HS-27A (cell line): ENCODE measurements at places on chromosomes 7 and 10.

DNA sequence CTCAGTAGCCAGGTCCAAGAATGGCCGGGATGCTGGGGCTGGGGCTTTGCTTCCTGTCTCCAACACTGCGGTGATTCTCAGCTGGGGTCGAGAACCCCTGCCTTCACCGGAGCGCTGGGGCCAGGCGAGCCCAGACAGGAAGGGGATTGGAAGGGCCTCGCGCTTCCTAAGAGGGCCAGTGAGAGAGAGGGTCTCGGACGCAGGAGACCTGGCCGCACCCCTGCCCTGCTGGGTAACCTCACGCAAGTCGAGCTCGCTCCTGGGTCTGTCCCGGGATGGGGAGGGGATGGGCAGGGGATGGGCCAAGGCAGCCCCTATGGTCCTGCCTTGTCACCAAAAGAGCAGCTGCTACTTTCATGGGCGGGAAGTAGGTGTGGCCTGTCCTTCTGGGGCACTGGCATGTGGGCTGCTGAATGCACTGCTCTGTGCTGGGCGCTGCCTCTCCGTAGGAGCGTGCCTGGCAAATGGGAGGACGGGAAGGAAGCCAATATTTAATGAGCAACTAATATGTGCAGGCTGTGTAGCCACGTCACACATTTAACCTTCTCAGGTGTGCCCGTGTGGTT is 20.0 kb downstream of the KCNK18 start:
- DNase-seq, result no peak

GRCh38 chr10:84391326-84391725 is 62.9 kb downstream of the CCSER2 start:
- no peak for DNase-seq

- DNase-seq, result no peak
Observed at GRCh38 chr7:55060085-55060484, 41.3 kb downstream of the EGFR start.

DNA sequence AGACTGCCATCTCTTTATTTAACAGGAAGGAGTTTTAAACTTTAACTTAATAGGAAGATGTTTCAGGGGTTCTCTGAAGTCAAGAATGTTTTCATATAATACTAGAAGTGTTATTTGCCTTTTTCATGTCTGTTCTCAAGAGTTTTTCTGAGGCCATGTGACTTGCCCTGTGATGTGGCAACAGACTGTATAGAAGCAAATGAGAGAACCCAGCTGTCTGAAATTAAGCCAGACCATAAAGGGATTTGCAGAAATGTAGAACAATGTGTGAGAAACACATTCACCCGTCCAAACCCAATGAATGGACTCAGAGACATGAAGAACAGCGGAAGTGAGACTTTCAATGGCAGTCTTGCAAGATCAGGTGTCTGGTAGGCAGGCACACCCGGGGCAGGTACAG is 23.8 kb downstream of the MAPK8 start:
- DNase-seq, result no peak

DNA sequence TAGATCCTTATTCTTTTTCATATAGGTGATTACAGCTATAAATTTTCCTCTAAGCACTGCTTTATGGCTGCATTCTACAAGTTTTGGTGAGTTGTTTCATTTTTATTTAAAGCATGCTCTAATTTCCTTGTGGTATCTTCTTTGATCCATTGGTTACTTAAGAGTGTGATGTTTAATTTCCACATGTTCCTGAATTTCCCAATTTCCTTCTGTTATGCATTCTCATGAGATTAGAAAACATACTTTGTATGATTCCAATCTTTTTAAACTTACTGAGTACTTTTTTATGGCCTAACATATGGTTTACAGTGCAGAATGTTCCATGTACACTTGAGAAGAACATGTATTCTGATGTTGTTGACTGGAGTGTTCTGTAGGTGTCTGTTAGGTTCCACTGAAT is 53.4 kb downstream of the MYL10 start:
- DNase-seq, result no peak

DNA sequence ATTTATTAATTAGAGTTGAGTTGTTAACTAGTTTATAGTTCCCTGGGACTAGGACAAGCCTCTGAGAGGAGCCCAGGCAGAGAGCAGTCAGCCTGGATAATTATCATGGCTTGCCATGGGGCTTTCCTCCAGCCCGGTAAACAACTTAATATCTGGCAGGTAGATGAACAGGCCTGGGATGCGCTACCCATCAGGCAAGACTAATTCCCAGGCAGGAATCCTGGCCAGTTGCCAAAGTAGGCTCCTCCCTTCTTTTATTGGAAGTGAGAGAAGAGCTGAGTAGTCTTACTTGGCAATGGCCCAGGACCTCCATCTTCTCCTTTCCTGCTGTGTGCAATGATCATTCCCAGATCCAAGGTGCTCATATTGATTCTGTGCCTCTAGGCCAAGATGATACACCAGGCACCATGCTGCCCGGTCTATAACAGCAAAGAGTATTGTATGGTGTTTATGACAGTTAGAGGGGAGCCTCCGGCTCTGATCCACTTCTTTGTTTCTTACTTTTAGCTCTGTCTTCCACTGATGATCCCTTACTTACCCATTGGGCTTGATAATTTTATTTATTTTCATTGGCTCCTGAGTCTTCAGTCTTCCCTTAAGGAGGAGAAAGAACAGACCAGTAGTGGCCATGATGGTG is 408.7 kb downstream of the REEP3 start:
- DNase-seq, result no peak

- no peak for DNase-seq
Observed at GRCh38 chr7:724298-724697, 2.2 kb upstream of the DNAAF5 start.

DNA sequence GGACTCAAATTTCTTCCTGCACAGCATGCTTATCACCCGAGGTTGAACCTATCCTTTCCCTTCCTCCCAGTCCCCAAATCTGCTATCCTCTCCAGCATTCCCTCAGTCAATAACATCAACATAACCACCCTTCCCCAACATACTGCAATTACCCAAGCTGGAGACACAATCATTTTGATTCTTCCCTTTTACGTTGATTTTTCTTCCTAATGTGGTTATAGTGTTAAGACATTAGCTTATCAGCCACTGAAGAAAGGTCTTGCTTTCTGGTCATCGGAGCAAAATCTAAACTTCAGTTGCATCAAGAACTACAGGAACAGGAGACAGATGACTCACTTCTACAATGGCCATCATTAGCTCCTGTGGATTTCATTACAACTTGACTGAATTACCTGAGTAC is 3.5 kb upstream of the HBP1 start:
- DNase-seq, result no peak

DNA sequence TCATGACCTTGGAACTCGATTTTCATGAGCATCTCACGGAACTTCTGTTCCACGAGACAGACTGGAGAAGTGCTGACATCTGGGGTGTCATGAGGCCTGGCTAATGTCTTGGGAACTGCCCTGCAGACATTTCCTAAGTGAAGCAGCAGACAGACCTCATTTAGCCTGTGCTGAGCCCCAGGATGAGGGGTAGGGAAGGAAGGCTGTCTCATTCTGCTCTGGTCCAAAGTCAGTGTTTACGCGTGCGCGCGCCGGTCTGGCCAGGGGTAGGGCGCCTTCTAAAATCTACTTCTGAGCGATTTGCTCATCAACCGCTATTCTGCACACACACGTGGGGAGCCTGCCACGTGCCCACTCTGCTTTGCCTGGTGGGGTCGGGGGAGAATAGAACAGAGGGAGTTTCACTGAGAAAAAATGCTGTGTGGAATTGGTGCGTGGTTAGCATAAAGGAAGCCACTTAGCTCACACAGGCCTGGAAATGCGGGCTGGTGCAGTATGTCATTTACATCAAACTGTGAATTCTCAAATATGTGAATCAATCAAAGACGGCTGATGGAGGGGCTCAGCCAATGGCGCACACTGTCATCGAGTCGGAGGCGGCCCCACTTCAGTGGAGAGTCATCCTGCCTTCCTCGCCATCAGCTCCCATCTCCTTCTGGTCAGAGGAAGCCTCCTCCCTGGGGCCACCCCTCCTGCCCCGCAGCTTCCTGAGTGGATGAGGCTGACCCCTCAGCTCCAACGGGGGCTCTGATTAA is 335.1 kb downstream of the ADARB2 start:
- no peak for DNase-seq

- DNase-seq, result no peak
Observed at GRCh38 chr7:25624833-25625232, 396.5 kb upstream of the NPVF start.

GRCh38 chr10:43921478-43921877 is 272.8 kb upstream of the ZNF32 start:
- DNase-seq, result no peak

- DNase-seq, result no peak
Observed at GRCh38 chr7:129083525-129083924, 28.6 kb upstream of the TNPO3 start.

DNA sequence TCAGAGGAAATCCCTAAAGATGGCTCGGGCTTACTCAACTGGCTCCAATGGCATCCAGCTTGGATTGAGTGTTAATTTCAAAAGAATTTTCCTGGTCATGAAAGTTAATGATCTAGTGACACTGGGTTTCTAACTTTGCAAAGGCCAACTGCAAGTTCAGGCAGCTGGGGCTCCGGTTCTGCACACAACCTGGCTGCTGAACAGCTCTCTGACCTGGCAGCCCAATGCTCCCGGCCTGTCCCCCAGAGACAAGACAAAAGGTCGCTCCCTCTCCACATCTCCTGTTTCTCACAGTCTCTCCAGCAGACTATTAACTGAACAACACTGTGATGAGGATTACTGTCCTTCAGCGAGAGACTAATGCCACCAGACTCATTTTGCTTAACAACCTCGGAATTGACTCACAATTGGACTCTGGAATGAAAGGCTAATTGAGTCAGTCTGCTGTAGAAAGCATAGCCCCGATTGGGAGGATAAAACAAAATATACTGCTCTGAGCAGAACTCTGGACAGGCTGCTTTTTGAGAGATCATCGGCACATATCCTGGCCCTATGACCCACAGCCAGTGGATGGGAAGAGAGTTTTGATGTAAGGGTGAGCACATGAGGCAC is 174.5 kb downstream of the GFRA1 start:
- no peak for DNase-seq

DNA sequence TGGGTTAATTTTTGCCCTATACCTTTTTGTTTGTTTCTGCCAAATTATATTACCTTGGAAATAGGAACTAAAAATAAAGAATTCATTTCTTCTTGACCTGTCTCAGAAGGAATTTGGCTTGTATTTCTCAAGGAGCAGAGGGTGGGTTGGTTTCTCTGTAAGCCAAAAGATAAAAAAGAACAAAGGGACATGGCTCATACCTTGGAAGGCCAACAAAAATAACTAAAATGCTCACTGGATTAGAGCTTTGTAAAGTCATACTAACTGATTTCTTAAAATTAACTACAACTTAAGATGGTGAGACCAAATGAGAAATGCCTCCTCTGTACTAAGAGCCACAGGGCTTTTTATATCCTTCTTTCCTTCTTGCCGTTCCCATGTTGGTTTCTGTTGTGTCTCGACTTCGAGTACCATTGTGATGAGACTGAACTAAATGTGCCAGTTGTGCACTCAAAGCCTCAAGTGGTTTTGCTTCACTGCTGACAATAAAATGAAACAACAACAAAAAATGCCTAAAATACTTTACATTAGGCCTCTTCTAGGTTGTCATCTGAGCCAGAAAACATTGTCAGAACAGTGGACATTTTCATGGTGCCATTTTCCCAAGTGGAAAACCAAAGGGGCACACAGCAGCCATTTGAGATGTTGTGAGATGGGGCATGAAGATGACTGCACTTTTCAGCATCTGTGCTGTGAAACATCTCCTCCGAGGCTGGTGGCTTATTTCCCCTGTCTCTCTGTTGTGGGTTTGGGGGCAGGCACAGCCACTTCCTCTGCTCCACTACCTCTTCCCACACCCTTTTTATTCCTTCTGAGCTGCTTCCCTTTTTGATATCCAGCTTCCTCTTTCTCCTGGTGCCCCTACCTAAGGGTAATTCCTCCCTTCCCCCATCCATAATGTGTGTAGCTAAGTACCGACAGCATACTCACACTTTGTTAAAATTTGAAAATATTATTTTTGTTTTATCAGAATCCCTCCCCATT is 51.8 kb upstream of the AGR3 start:
- no peak for DNase-seq

- DNase-seq, result no peak
Observed at GRCh38 chr7:156650042-156650441, 9.5 kb downstream of the RNF32 start.

DNA sequence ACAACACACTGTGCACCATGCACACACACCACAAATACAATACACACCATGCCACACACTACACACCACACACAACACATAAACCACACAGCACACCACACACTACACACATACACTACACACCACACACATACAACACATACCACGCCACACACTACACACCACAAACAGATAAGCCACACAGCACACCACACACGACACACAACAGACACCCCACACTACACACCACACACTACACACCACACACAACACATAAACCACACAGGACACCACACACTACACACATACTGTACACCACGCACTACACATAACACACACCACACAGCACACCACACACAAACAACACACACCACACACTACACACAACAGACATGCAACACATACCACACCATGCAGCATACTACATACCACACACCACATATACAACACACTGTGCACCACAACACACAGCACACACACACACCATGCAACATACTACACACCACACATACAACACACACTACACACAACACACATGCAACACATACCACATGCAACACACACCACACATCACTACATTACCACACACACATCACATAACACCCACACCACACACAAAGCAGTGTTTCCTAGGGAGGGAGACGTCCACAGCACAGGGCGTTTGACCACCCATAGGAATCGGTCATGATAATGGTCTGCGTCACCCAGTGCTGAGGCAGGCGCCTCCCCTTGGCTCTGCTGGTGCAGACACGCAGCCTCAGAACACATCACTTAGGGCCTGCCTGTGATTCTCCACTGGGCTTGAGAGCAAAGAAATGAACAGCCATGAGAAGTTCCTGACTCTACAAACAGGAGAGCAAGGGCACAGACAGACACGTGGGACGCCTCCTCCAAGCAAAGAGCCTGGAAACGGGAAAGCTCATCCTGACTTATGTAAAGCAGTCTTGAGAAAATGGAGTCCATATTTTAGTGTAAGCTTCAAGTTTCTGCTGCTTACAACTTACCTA is 458.3 kb downstream of the PTPRN2 start:
- no peak for DNase-seq

DNA sequence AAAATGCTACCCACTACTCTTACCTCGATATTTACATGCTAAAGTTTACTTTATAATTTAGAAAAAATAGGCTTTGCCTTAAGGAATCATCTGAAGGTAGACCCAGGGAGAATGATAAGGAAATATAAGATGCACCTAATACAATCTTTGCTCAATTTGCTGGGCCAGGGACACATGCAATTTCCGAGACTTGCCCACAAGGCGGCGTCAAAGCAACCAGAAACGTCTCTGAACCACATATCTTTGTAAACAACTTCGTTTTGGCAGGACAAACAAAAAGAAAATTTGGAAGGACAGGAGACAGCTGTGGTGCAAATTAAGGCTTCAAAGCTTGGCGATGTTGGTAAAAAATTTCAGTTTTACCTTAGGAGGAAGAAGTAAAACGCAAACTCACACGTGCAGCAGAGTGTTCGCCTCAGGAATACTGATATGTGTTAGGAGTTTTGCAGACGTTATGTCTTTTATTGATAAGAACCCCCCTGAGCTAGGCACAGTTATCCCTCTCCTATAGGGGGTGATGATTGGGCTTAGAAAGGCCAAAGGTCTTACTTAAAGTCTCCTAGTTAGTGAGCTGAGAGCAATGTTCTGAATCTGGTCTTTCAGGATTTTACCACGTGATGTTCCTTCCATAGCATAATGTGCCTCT is 134.3 kb downstream of the PRKCQ start:
- no peak for DNase-seq
